Central memory CD8-positive, alpha-beta T cell (primary cell): ENCODE measurements at places on chromosomes 5 and 9.

DNA sequence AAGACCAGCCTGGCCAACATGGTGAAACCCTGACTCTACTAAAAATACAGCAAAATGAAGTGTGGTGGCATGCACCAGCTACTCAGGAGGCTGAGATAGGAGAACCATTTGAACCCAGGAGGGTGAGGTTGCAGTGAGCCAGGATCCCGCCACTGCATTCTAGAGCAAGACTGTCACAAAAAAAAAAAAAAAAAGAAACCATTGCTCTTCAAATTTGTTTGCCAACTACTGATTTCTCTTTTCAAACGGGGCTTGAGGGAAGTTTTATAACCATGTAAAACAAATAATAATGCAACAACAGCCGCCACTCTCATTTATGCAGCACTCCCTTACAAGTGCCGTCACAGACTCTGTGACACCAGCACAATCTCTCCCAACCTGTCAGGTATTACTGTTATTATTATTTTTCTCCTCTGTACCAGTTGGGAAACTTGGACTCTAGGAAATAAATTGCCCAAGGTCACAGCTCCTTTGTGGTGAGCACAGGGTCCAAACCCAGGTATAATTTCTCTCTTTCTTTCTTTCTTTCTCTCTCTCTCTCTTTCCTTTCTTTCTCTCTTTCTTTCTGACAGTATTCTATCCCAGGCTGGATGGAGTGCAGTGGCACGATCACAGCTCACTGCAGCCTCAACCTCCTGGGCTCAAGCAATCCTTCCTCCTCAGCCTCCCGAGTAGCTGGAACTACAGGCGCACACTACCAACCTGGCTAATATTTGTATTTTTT is 25.4 kb downstream of the SERINC5 start:
- no peak for DNase-seq

DNA sequence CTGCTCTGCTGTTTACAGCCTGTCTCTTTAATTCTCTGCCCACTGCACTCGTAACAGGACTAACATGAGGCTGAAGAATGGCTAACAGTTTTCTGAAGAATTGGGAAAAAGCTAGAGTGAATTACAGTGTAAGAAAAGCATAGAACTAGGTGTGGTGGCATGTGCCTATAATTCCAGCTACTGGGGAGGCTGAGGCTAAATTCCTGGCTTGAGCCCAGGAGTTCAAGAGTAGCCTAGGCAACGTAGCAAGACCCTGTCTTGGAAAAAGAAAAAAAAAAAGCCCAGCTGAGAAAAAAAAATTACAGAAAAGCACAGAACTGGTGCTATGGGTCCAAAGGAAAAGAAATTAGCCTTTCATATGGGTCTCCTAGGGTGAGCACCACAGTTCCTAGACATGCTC is 13.9 kb upstream of the UHRF2 start:
- no peak for DNase-seq

GRCh38 chr5:135916638-135917263 is 21.1 kb upstream of the IL9 start:
- no peak for DNase-seq

GRCh38 chr9:73780916-73781315 is 629.3 kb downstream of the ANXA1 start:
- no peak for DNase-seq

GRCh38 chr5:148290271-148291195 is 21.7 kb upstream of the SPINK7 start:
- DNase-seq: no peak

- DNase-seq: no peak
Measured at GRCh38 chr5:123089914-123090660, 1.0 kb downstream of the PRDM6 start.

DNA sequence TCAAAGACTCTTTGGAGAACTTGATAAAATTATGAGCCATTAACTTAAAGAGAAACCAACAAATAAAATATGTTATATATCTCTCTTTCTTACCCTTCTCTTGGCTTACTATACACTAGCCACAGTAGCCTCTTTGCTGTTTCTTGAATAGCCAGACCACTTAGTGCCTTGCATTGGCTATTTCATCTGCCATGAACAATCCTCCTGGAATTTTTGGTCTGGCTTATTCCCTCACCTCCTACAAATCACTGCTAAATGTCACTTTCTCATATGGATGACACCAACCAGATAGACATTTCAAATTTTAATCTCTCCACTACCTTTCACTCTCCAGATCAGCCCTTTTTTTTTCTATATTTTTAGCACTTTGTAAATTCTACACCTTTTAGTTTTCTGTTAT is 1581.7 kb downstream of the EFNA5 start:
- no peak for DNase-seq

DNA sequence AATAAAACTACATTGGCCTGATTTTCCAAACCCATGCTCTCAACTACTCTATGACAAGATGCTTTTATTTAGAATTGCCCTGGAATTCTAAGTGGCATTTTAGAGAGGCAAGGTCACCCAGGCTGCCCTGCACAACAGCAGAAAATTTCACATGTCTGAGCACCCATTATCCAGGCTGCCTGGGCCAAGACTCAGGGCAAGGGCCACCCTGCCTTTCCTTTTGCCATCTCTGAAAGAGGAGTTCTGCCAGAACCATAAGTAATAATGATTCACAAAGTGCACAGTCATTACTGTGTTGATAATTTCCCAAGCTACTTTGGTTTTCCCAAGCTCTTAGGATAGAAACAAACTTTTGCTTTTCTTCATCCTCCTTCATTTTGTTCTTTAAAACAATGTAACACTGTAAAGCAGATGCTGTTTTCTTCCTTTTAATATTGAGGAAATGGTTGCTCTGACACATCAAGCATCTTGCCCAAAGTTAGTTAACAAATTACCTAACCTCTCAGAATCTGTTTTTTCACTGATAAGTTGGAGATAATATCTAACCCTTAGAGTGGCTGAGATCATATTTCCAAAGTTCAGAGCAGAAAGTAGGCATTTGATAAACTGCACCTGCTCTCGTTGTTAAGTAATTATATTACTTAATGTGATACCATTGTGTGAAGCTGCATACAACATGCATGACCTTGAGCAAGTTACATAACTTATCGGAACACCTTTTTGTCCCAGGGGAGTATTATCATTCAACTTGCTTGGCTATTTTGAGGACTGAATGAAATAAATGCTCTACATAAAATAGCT is 325.6 kb downstream of the PRELID2 start:
- DNase-seq: no peak

DNA sequence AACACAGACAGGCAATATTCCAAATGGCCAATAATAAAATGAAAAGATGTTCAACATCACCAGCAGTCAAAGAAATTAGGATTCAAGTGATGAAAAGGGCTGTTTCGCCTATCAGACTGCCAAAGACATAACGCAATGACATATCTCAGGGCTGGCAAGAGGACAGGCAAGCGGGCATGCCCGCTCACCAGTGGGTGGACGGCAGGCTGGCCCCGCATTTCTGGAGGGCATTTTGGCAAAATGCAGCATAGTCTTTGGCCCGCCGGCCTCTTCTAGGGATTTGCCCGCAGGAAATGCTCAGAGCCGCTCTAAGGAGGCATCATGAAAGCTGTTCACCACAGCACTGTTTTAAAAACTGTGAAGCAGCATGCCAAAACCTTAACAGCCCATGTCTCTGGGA is 1.4 kb upstream of the PPP1R26 start:
- no peak for DNase-seq

DNA sequence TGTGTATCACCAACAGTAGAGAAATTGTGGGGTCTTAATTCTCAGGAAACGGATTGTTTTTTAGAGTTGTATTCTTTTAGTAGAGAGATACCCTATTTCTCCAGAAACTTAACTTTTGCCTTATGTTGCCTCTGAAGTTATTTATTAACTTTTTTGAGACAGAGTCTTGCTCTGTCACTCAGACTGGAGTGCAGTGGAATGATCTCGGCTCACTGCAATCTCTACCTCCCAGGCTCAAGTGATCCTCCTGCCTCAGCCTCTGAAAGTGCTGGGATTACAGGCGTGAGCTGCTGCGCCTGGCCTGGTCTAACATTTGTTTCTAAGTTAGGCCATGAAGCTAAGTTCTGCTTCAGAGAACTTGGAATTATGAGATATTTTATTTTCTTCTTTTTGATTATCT is 75.0 kb downstream of the CFAP95 start:
- no peak for DNase-seq

DNA sequence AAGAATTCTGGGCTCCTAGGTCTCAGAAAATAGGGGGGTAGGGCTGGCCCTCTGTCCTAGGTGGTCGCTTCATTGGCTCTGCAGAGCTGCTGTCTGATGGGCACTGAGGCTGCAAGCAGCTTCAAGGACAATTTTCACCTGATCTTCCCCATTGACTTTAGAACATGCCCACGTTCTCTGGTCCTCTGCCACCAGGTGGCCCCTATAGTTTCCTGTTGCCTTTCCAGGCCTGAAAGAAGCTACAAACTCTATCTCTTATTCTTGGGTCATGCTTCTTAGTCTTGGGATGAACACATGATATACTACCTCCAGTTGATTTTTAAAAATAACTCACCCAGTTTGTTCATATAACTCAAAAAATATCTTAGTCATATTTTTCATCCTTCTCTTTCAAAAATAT is 26.3 kb downstream of the SPZ1 start:
- no peak for DNase-seq

DNA sequence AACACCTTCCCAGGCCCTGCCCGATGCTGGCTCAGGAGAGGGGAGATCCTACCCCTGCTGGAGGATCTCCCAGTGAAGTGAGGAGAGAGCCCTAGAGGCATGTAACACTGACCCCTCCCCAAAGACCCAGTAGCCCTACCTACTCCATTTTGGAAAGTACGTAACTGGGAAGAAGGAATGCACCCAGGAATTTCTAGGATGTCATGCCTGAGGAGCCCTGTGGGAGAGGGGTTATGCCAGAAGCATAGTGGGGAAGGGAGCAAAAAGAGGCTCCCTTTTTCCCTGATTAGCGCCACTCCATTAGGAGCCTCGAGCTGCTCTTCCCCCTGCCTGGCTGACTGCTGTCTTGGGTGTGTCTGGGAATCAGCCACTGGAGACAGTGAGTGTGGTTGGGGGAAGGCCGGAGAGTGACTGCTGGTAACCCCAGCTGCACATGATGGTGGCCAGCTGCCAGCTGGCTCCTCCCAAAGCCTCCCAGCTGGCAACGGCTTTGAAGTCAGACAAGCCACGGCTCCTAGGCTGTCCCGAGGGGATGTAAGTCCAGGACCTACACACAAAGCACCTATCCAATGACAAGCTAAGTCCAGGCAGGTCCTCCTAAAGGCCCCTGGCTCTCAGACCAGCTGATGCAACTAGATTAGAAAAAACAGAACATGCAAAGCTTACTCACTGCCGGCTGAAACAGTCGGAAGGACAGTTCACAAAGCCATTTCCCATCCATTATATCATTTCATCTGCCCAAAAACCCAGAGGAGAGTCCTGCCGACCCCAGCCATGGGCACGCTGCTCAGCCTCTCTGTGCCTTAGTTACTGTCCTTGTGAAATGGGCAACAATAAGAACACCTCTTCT is 136.5 kb upstream of the ABCA1 start:
- DNase-seq: no peak

DNA sequence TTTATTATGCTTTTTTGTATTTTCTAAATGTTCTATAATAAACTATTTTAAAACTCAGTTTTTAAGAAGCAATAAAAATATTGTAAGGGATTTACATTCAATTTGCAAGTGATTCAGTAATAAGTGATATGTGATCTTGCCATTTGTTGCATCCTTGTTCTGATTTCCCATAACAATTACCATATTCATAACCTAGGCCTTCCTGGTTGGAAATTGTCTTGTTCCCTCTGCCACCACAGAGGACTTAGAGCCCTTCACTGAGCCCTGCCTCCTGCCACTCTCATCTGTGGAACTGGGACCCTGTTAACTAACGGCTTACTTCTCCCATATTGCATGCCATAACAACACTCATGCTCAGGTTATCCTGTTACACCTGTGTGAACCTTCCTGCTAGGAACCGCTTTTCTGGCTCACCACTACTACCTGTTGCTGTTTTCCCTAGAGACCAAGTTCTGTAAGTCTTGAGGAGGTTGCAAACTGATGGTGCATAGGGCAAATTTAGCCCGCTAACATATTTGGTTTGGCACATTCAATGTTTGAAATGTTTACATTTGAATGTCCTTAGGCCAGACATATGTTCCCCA is 32.9 kb upstream of the DTWD2 start:
- no peak for DNase-seq

- DNase-seq: no peak
Measured at GRCh38 chr9:77953590-77953989, 78.0 kb downstream of the GNAQ start.

DNA sequence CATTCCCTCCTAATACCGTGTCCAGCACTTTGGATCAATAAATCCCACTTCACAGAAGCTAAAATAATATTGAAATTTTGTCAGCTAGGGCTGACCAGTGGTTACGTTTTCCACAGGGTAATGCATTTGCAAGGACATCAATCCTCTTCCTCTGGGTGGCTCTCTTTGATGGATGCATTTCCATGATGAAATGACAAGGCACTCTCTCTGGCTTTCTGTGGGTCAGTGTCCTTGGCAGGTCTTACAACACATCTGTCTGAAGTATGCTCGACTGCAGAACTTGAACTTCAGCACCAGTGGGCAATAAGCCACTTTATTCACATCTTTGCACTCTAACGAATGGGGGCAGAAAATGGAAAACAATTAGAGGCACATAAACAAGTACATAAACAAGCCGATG is 330.1 kb downstream of the ADAMTS6 start:
- no peak for DNase-seq

DNA sequence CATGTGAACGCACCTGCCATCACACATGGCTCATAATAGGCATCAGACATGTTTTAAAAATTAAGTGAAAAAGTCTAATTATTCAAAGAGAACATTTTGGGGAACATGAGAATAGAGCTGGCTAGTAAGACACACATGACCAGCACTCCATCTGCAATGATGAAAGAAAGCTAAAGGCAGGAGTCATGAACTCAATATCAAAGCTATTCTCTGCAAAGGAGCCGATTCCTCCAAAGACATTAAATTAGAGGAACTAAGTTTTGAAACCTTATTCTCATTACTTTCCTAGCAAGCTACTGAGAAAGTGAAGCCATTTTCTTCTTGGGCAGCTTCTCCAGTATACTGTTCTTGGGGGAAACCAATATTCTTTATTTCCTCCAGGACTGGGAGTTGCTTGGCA is 172.0 kb downstream of the CRB2 start:
- no peak for DNase-seq

GRCh38 chr5:84181093-84181492 is 203.6 kb downstream of the EDIL3 start:
- no peak for DNase-seq

GRCh38 chr5:41649659-41650058 is 139.3 kb upstream of the PLCXD3 start:
- DNase-seq: no peak

- no peak for DNase-seq
Measured at GRCh38 chr5:158922816-158923215, 176.9 kb downstream of the EBF1 start.
